ENCODE measurements at places on chromosomes 2 and 18.

DNA sequence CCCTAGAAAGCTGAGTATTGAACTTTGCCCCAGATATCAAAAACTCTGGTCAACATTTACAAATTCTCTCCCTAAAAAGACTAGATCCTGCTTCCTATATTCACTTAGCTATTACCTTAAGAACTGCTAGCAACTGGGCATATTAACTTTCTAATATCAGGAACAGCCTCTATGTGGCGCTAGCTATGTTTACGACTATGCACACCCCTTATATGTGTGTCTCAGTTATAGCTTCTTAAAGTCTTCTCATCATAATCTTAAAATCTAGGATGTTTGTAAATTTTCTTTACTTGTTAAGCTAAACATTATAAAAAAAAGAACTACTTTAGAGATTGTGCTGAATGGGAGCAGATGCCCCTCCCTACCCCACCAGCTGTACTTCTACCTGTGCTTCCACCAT lies 1.7 kb upstream of the STAMBP start:
- no peak for DNase-seq
- no peaks in the 10 kb centered on the region for H3K27me3 ChIP-seq
- peaks cover 39% of the 10 kb centered on the region for H3K4me1 ChIP-seq
- H3K27ac ChIP-seq: no peak overlapping the region
- peak overlapping the region; percentile 62 for H3K4me3 ChIP-seq

GRCh38 chr2:66343259-66343658 lies 91.7 kb upstream of the MEIS1 start:
- no peaks in the 10 kb centered on the region for H3K4me1 ChIP-seq
- H3K36me3 ChIP-seq: no peaks in the 10 kb centered on the region
- no peak for DNase-seq
- H3K27ac ChIP-seq: no peak overlapping the region
- H3K4me3 ChIP-seq: no peak overlapping the region
- no peaks in the 10 kb centered on the region for H3K27me3 ChIP-seq

DNA sequence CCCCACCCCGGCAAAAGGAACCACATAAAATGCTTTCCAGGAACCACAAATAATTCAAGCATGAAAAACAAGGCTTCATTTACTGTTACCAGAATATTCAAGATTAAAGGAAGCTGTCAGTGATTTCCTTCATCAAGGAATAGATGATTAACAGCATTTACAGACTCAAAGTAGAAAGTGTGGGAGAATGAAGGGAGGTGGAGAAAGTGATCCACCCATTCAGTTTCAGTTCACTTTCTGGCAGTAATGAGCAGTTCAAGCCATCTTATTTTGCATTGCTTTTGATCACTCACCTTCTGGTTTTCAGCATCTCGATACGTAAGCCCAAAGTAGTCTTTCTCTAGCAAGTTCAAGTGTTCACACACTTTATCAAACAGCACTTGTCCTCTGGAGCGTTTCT lies 99.0 kb downstream of the EPB41L3 start:
- no peak for DNase-seq
- H3K4me1 ChIP-seq: no peaks in the 10 kb centered on the region
- no peaks in the 10 kb centered on the region for H3K27me3 ChIP-seq
- H3K36me3 ChIP-seq: no peaks in the 10 kb centered on the region
- no peak overlapping the region for H3K4me3 ChIP-seq
- no peak overlapping the region for H3K27ac ChIP-seq

DNA sequence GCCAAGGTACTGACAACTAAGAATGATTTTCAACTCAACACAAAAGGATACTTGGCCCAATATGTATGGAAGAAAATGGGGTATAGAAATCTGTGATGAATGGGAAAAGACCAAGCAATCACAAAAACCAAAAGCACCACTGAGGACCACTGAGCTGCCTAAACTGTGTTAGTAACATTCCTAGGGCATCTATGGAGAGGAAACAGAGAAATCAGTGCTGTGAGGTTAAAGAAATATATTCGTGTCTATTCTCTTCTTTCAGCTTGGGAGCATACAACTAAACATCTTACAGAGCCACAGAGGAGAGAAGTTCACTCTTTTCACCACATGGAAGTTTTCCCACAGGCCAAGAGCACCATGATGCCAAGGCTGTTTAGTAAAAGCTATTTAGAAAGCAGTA lies 47.3 kb upstream of the CALCRL start:
- no peak for DNase-seq
- H3K4me3 ChIP-seq: no peak overlapping the region
- no peaks in the 10 kb centered on the region for H3K4me1 ChIP-seq
- H3K27me3 ChIP-seq: no peaks in the 10 kb centered on the region
- no peaks in the 10 kb centered on the region for H3K36me3 ChIP-seq

GRCh38 chr2:235206980-235207579 lies 255.3 kb downstream of the SH3BP4 start:
- H3K4me1 ChIP-seq: no peaks in the 10 kb centered on the region
- H3K27ac ChIP-seq: no peak overlapping the region
- no peaks in the 10 kb centered on the region for H3K36me3 ChIP-seq
